Nephron progenitor cell (in vitro differentiated cells): ENCODE measurements at places on chromosomes 5 and 9.

DNA sequence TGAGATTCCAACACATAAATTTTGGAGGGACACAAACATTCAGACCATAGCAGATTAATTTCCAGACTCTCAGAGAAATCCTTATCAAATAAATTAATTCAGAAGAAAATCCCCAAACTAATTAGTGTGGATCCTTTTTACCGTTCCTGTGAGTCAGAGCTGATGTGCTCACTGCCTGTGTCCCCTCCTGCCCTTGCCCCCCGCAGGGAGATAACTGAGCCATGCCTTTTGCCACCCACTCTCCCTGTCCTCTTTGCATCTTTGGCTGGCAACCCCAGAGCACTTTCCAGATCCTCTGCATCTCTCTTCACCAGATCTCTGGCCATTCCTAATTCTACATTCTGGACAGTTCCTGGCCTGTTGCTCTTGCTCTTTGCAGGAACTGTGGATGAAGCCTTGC is 135.4 kb upstream of the MAP1B start:
- DNase-seq = no peak

DNA sequence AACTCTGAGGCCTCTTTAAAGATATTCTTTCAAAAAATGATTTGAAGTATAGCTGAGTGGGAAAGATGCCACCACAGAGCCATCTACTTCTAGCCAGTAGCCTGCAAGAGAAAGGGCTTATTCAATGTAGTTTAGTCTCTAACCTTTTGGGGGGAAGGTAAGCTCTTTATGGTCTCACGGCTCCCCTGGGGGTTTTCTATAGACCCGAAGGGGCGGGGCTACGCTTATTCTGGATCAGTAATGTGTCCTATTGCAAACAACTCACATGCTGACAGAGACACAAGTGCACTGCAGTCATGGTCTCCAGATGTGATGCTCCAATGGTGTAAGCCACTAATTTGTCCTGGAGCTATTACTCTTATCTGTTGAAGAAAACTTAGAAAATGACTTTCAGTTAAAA is 53.4 kb upstream of the RPS23 start:
- no peak for DNase-seq

DNA sequence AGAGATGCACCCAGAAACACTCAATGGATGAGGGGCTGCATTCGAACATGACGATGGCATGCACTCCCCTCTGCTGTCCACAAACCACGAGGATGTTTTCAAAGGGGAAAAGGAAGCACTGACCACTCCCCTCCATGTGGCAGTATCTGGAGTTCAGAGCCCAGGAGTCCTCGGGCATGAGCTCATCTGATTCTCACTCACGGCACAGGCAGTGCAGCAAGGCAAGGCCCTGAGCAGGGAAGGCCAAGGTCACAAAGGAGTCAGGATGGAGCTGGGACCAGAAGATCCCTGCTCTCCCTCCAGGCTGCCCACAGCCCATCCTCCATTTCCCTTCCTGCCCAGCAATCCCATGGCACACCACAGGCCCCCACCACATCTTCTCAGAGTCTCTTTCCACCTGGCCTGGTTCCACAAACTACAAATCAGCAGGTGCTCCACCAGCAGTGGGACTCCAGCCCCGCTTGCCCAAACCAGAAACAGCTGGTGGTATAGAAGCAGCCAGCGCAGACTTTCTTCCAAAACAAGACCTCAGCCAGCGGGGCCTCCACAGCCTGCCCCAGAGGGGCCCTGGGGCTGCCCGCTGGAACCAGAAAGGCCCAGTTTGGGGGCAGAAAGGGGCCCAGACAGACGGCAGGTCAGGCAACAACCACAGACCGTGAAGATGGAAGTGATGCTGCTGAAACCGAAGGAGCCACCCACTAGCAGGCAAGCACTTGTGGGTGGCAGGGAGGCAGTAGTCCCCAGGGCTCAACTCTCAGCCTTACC is 12.2 kb downstream of the TNIP1 start:
- no peak for DNase-seq

GRCh38 chr9:96109680-96110351 is 192.2 kb downstream of the HSD17B3 start:
- no peak for DNase-seq

DNA sequence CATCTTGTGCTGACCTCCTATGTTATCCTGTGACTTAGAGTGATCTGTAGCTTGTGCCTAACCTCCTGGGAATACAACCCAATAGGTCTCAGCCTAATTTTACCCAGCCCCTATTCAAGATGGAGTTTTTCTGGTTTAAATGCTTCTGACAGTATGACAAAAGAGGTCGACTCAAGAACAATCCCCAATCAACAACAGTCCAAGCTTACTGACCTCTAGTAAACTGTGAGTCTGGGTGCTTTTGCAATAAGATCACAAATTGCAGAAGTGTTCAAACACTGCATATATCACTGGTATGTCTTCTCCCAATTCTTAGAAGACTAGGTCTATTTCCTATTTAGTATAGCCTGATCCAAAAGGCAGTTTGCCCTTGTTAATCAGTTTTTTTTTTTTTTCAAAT is 323.5 kb upstream of the PTGER4 start:
- DNase-seq = no peak

GRCh38 chr9:114049441-114050225 is 28.5 kb downstream of the AMBP start:
- no peak for DNase-seq

GRCh38 chr9:70195456-70195855 is 63.3 kb upstream of the SMC5 start:
- DNase-seq = no peak

- DNase-seq = no peak
These were observed 193.3 kb downstream of the LURAP1L start for GRCh38 chr9:12968093-12968492.

- no peak for DNase-seq
These were observed 4.9 kb downstream of the EDIL3 start for GRCh38 chr5:84379749-84380148.

DNA sequence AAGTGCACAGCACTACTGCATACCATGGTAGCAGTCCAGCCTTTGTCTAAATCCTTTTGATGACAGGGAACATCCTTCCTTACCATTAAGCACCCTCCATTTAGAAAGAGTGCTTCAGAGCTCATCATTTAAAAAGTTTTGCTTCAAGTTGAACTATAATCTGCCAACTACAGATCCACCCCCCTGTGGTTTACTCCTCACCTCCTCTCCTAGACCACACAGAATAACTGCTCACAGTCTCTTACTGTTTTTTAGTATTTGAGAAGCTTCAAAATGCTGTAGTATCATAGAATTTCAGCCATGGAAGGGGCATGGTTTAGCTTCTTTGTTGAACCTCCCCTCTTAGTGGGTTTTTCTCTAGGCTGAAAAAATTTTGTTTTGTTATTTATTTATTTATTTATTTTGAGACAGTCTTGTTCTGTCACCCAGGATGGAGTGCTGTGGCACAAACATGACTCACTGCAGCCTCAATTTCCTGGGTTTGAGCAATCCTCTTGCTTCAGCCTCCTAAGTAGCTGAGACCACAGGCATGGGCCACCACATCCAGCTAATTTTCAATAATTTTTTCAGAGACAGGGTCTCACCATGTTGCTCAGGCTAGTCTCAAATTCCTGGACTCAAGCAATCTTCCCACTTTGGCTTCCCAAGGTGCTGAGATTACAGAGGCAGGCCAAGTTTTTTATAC is 384.3 kb upstream of the RFX3 start:
- DNase-seq = no peak

DNA sequence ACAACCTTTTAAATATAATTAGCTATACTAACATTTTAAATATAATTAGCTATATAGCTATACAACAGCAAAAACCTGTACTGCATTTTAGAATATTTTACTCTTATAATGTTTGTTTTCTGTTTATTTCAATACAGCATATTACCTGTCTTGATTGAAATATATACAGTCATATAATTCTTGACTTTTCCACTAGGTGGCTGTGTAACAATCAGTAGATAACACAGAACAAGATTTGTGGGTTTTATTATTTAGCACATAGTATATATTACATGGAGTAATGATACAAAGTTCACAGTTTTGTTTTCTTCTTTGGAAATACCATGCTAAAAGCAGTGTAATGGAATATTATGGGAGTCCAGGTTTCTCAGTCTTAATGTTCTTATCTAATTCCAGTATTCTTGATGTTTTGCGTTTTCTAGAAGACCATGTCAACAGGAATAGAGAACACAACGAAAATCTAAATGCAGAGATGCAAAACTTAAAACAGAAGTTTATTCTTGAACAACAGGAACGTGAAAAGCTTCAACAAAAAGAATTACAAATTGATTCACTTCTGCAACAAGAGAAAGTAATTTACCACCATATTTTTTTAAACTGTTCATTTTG is 13.3 kb downstream of the HMMR start:
- DNase-seq = no peak

DNA sequence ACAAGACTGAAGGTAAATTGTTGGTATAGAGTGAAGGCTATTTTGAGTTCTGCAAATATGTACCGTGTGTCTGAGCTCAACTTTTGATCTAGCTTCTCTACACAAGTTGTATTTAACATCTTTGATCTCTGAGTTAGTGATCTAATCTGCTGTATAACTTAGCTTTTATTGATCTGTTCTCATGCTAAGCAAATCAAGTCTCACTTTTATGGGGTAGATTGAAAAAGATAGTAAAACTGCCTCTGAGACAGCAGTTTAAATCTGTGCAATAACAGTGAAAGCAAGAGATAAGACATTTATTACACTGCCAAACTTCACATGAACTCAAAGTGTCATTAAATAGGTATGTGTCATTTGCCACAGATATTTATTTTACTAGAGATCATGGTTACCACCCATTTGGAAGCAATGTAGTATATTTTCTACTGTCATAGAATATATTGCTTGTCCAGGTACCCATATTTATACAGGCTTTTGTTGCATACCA is 477.3 kb downstream of the ISL1 start:
- DNase-seq = no peak

- DNase-seq = no peak
These were observed 20.0 kb upstream of the NPM1 start for GRCh38 chr5:171367424-171368370.

DNA sequence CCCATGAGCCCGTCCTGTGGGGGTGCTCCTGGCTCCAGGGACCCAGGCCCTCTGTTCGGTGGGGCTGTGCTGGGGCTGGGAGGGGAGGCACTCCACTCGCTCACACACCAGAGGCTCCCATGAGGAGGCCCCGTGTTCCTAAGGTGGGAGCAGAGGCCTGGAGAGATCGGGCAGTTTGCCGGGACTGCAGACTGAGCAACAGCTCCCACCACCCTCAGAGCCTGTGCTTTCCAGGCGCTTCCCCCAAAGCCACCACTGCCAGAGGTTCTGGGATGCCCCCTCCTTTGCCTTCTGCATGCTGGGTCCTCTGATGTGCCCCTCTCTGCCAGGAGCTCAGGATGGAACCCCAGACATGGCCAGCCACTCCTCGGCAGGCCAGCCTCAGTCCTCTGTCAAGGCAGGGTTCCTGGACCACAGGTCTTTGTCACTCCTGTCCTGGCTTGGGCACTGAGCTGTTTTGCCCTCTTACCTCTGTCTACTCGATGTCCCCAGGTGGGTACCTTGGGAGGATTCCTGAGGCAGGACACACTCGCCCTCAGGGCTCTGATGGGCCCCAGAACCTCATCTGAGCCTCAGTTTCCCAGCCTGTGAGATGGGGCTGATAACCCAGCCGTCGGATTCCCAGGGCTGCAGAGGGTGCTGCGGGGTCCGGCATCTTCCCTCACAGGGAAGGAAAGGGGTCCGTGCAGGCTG is 80.8 kb downstream of the TSPAN17 start:
- no peak for DNase-seq

- DNase-seq = no peak
These were observed 57.9 kb downstream of the SHB start for GRCh38 chr9:38010918-38011704.

DNA sequence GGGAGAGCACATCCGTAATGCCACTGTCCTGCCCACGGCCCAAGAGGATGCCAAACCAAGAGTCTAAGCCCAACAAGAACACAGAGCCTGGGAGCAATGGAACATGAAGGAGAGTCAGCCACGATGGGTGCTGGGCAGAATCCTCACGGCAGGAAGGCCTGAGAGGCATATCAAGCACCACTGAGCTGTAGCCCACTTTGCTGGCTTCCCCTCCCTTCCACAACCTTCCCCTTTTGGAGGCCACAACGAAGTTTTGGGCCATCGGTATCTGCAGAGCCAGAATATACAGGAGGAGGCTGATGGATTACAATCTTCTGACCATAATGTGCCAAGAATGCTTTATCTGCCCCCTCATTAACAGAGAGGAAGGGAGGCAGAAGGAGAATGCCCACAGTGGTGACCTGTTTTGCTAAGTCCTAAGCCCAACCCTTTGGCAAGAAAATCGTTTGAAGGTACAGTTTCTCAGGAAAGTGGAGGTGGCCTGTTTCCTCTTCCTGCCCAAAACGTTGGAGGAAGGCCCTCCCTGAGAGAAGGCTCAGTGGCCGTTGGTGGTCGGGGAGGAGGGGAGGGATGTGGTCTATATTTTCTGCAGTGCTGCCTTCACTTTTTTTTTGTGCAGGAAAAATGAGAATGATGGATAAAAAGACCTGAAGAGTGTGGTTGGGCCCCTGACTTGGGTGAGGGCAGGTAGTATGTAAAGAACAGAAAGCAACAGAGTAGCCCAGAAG is 26.2 kb downstream of the MACROH2A1 start:
- DNase-seq = no peak

DNA sequence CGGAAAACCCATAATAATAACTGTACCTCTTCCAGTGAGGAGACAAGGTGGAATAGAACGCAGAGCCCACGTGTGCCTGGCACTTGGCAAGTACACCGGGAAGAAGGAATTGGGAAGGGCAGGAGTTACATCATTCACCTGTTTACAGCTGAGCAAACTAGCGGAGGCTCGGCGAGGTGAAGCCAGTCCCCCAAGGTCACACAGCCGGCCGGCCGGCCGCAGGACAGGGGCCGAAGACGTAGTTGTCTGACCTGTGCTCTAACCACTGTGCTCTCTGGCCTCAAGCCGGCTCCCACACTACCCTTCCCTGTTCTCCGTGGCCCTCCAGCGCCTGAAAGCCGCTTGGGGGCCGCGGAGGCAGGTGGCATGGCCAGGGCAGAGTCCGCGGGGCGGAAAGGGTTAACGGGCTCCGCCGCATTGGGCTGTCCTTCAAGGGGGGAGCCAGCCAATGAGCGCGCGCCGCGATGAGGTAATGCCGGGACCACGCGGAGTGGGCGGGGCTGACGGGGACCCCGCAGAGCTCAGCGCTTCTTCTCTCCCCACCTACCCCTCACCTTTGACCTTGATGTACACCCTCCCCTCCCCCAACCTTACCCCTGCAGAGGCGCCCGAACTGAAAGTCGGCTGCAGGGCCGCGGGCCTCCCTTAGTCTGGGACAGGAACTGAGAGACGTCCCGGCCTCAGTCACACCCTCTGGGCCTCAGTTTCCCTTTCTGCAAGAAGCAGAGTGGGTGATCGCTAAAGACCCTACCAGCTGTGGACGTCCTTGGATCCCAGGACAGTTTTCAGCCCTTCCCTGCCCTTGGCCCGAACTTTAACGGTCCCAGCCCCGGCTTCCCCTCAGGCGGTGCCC is 125.1 kb downstream of the C9orf50 start:
- DNase-seq = peak; percentile 95
